Fibroblast of skin of abdomen (primary cell): ENCODE measurements at places on chromosomes 2 and 18.

- no peak for DNase-seq
These were observed 205.8 kb downstream of the NDUFA10 start for GRCh38 chr2:239819091-239819973.

DNA sequence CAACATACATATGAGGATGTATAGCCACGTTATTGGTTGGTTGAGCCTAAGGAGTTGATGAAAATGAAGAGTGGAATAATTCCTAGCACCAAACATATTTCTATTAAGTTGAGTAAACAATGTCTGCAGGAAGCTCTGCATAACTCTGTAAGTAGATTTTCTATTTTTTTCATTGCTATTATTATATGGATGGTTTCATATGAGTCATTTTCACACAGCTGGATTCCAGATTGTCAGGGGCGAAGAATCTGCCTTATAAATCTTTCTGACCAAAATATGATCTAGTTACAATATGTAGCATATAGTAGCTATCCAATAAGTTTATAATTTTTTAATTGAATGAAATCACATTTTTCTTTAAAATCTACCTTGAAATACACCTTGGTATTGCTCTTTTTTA, 468.0 kb upstream of the PKDCC start:
- peak; percentile 20 for DNase-seq

GRCh38 chr2:28219138-28219537, 173.5 kb upstream of the FOSL2 start:
- peak; percentile 47 for DNase-seq

DNA sequence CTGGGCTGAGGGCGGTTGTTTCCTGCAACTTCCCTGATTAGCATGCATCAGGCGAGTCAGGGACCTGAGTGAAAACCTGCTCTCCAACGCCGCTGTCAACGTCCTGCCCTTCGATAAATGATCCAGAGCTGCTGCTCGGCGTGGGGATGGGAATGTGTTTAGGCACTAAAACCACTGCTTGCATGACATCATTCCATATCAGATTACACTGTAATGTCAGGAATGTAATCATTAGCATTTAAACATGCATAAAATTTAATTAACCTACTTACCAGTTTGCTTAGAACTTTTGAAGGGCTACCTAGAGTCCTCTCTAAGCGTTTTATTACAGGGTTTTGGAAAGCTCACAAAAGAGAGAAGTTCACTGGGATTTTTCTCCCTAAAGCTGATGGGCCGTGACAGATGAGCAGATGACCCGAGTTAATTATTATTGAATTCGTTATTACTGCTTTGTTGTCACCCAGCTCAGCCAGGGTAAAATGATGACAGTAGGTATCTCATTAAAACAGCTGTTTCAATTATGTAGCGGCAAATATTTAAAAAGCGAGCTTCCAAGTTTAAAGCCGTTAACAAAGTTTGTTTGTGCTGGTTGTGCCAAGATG, 685.6 kb upstream of the SALL3 start:
- no peak for DNase-seq
